GM12864 (cell line): ENCODE measurements at places on chromosomes 12 and 14.

DNA sequence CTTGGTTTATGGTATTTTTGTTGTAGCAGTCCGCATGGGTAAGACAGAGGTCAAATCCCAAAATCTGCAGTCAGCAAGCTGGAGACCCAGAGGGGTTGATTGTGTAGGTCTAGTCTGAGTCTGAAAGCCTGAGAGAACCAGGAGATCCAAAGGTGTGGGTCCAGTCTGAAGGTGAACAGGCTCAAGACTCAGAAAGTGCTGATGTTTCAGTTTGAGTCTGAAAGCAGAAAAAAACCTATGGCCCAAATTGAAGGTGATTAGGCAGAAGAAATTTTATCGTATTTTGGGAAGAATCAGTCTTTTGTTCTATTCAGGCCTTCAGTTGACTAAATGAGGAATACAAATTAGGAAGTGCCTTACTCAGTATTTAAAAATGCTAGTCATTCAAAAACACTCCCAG lies 807.8 kb upstream of the FOXG1 start:
- DNase-seq = no peak

DNA sequence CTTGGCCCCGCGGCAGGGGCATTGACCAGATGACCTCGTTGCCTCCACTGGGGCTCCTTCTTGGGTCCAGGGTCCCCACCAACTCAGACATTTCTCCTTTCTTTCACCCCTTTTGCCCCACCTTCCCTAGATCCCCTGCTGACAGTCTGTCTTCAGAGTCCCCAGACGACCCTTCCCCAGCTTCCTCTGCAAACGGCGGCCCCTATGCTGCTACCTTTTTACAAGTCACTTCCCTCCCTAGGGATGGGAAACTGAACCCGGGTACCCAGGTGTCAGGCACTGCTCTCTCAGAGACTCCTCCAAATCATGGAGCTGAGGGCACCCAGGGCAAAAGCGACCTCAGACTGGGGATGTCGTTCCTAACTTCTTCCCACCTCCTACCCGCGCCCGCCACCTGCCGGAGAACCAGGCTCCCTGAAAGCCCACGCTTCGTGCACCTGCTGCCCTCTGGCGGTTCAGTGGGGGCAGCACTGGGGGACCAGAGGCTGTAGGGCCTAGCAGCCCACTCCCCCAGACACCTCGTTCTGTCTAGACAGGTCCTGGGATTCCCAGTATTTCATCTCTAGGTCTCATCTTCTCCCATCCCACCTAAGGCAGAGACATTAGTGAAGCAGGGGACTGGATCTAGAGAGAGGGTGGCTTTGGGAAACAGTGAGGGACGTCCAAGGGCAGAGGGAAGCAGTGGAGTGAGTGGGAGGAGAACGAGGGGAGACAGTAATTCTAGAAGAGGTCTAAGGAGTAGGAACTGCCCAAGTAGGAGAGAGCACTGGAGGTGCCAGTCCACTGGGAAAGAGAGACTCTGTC lies 4.9 kb downstream of the ZNF385A start:
- no peak for DNase-seq

GRCh38 chr14:35406506-35407305 lies 2.2 kb upstream of the NFKBIA start:
- DNase-seq = no peak

DNA sequence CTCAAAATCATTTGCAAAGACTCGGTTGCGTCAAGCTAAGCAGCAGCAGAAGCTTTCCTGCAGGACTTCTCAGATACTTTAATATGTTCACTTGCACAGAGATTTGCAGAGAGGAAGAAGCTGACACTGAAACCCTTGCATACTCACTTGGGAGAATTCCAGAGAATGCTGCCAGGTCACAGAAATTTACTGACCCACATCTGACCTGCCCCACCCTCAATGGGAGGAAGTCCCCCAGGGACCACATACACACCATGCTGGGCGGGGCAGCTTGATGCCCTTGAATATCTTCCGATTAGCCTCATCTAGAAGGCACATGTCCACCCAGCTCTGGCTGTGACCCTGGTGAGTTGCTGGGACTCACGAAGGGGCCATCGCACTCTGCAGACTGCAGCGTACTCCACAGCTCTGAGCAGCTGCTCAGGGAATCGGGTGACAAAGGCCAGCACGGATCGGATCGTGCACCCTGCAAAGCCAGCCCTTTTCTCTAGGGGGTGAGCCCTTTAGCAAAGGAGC lies 83.2 kb downstream of the ITPK1 start:
- no peak for DNase-seq

GRCh38 chr14:90426663-90427062 lies 29.8 kb downstream of the CALM1 start:
- no peak for DNase-seq

DNA sequence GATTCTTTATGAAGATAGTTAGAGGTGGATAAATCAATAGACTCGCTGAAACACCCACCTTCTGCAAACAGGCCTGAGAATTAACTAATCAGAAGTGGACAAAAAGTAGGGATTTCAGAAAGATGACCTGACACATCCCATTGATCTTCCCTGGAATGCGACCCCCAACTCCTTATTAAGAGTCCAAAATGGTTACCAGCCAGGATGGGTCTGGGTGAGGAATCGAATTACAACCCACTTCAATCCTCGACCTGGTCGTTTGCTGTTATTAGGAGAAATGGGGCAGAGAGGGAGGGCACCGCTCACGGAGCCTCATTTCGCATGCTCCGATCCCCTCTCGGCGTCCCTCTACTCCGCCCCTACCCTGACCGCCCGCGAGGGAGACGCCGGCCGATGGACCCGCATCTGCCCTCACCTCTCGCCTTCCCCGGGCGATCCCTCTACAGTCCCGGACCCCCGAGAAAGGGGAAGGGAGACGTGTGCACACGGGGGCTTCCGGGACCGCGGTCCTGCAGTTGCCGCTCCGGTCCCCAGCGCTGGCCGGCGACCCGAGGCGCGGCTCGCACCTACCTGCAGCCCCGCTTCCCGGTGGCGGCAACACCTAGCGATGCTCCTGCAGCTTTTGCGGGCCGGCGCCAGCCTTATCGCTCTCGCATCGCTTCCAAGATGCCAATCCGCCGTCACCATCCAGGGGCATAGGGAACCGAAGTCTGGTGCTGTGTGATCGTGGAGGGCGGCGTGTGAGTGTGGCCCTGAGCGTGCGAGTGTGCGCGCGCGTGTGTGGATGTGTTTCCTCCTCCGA lies 69.3 kb upstream of the USP15 start:
- no peak for DNase-seq

DNA sequence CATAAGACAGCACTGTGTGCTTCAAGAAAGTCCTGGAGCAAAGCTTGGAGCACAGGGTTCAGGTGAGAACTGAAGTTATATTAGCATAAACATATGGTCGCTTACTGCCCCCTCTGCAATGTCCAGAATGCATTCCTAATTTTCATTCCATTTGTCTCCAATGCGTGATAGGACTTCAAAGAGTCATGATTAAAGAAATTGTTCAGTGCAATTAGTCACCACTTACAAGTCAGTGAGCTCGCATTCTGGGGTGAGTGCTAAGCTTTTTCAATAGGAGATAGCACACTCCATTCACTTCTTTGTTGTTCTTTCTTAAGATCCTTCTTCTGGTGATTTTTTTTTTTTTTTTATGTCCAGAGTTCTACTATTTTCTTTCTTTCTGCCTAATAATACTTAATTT lies 398.4 kb downstream of the SYT1 start:
- no peak for DNase-seq

- DNase-seq = no peak
Observed at GRCh38 chr12:95505039-95505438, 31.1 kb downstream of the METAP2 start.

- DNase-seq = no peak
Observed at GRCh38 chr12:124867401-124867930, 3.8 kb upstream of the SCARB1 start.
